ENCODE measurements at places on chromosomes 7 and 10.

- no peak for DNase-seq
These were observed 535.8 kb downstream of the PTPRN2 start for GRCh38 chr7:158051776-158052175.

DNA sequence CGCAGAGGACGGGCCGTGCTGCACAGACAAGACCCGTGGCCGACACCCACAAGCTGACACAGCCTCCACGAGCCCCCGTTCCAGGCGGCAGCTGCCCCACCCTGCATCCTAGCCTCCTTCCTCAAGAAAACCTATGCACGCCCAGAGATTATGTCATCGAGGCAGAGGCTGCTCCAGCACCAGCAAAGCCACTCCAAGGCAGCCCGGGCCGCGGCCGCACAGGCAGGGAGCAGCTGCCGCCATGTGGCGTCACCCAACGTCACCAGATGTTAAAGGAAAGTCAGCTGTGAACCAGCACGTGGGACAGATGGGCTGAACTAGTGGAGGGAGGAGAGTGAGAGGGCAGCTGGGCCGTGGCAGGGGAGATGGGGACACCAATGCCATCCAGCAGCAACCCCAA, 59.8 kb downstream of the STK32C start:
- no peak for DNase-seq

GRCh38 chr10:61791216-61791615, 110.3 kb upstream of the ARID5B start:
- no peak for DNase-seq

DNA sequence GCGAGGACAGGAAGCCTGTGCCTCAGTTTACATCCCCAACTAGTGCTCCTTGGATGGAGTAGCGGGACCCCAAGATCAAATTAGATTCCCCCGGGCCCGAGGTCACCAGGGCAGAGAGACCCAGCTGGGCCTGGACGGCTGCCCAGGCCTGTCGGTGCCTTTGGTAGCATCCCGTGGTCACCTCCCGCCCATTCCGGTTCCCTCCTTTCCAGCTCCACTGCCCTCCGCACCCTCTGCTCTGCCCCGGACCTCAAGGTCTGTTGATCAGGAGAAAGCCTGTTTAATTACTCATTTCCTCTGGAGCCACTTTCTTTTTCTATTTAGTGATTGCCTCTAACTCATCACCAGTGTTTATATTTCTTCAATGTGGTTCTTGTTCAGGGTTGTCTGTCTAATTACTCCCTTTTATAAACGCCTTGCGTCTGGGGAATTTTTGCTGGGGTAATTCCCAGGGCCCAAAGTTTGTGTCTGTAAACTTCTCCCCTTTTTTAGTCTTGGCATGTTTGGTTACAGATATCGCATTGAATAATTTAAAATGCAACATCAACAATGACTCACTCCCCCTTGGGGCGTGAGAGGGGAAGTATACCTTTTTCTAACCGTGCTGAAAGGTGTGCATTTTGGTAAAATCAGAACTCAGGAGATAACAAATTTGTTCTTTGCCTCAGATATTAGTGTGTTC, 1.9 kb downstream of the FOXK1 start:
- peak; percentile 48 for DNase-seq

DNA sequence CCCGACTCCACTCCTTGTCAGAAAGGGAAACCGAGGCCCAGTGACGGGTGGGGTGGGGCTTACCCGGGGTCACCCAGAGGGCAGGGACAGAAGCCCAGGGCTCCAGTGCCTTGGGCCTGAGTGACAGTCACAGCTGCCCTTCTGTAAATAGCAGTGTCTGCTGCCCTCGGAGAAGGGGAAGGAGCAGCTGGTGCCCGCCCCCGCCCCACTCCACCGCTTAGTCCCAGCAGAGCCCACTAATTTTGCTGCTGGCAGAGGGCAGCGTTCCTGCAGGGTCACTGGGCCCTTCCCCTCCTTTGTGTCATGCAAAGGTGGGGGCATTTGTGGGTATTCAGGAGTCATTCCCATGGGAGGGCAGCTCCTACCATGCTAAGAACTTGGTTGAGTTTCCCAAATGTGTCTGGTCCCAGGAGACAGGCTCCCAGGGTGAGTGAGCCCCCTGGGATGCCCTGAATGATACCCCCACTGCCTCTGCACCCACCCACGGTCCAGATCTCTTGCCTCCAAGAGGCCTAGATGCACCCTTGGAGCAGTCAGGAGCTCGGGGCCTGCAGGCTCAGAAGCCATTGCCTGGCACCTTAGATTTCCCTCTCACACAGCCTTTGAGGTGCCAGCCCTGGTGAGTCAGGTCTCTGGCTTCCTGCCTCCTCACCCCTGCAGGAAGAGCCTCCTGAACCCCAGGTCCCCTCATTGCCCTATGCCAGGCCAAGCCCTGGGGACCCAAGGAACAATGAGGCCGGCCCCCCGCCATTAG, 17.2 kb downstream of the SH2B2 start:
- no peak for DNase-seq

DNA sequence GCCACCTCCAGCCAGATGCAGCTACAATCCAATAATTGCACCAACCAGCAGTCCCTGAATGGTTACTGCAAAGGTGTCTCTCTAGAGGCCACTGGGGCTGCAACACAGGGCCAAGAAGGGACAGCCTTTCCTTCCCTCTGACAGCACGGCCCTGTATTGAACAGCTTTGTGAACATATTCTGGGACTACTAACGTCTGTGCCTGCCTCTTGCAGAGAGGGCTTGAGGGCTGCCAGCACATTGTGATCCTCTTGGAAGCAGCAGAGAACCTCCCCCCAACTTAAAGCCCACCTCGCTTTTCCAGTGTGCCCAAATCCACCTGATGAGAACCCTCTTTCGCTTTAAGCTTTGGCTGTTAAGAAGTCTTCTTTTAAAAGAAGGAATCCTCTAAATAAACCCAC, 415.9 kb downstream of the RPS24 start:
- no peak for DNase-seq

- DNase-seq: no peak
These were observed 1227.7 kb upstream of the CELF2 start for GRCh38 chr10:9789996-9790395.

GRCh38 chr10:33521062-33521461, 186.6 kb upstream of the NRP1 start:
- DNase-seq: no peak

- DNase-seq: no peak
These were observed 10.4 kb downstream of the LAT2 start for GRCh38 chr7:74220229-74220628.

DNA sequence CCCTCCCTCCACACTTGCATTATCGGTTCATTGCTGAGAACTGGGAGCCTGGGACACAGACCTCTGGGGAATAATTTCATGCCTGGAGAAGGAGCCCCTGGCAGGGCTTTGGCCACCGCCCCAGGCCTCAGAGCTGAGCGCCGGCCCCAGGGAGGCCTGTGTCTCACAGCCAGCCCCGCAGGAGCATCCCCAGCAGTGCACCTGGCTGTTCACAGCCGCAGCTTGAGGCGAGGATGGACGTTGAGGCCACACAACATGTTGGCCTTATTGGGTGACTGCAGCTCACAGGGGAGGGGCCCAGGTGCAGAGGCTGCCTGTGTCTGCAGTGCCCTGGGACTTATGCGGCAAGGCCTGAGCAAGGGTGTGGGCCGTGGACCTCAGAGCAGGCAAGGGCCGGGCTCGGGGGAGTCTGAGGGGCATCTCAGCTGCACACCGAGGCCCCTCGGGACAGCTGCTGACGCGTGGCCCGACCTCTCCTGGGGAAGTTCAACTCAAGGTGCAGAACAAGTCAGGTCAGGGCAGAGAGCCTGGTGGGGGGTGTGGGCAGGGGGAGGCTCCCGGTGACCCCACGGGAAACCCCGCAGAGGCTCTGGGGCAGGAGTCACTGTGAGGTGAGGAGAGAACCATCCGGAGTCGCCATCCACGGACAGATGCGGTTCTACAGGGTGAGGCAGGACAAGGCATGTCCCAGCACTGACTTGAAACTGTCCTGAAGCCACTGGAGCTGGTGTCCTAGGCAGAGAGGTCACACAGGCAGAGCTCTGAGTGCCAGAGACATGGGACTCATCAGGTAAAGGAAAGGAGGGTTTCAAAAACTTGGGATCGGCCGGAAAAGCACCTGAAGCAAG, 13.1 kb upstream of the UBE3C start:
- no peak for DNase-seq

GRCh38 chr10:6274040-6274439, 71.3 kb downstream of the PFKFB3 start:
- no peak for DNase-seq

- DNase-seq: peak; percentile 76
These were observed 30.7 kb upstream of the ANTXRL start for GRCh38 chr10:46255801-46256747.

GRCh38 chr7:135685306-135686084, 23.2 kb downstream of the STMP1 start:
- no peak for DNase-seq

GRCh38 chr7:148720472-148720871, 21.8 kb downstream of the CUL1 start:
- DNase-seq: no peak

GRCh38 chr10:2118201-2118600, 380.9 kb upstream of the ADARB2 start:
- DNase-seq: no peak

GRCh38 chr10:78339251-78339650, 305.6 kb downstream of the RPS24 start:
- DNase-seq: no peak

DNA sequence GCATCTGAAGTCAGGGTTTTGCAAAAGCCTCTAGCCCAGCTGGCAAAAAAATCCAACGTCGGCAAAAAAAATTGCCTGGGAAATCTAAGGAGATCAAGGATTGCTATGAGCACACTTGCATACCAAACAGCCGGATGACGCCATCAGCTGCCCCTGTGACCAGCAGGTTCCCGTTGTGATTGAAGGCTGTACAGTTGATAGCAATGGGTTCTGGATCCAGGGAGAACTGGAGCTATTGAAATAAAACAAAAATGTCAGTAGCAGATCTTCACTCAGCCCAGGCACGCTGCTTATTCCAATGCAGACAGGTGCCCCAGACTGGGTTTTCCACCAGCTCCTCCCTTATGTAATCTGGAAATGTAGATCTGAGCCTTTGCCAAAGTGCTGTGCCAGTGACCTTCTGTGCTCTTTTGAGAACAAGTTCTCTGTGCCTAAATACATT, 18.7 kb upstream of the CYREN start:
- DNase-seq: no peak
